Prostate gland (tissue), 2 donors: ENCODE measurements at places on chromosomes 2 and 18. TPM values are rescaled to one million over a fixed set of nuclear protein-coding genes. Genes with fewer than 3 reads are reported as not detected.

DNA sequence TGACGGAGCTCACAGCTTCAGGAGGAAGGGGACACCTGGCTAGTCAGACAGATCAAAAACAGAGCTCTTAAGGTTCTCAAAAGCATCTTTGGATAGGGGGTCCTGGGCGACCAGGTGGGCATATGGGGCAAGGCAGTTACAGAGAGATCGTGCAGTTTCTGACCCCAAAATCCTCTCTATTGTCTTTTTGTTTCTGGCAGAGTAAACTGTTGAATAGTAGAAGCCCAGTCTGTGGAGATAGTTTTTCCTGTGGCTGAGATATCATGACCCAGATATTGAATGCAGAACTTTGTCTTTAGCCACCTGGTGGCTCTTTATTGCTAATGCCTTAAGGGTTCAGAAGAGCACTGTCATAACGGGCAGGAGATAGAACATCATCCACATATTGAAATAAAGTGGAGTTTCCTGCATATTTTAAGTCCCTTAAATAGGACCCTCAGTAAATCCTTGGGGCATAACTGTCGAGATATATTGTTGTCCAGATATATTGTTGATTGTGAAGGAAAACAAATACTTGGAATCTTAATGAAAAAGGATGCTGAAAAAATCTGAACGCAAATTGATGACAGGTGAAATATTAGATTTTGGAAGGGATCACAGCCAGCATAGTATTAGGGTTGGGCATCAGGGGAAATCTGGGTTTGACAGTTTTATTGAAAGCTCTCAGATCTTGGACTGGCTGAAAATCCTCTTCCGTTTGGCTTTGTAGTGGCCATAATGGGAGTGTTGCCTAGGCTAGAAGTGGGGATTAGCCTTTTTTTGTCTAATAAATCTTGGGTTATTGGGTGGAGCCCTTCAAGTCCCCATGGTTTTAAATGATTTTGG is 14.1 kb upstream of the ZDBF2 start:
- H3K27me3 ChIP-seq, result peaks cover 14% of the 10 kb centered on the region
- H3K4me3 ChIP-seq, result no peak overlapping the region
- H3K4me1 ChIP-seq, result no peaks in the 10 kb centered on the region
- no peak for DNase-seq
- no peak overlapping the region for H3K27ac ChIP-seq

DNA sequence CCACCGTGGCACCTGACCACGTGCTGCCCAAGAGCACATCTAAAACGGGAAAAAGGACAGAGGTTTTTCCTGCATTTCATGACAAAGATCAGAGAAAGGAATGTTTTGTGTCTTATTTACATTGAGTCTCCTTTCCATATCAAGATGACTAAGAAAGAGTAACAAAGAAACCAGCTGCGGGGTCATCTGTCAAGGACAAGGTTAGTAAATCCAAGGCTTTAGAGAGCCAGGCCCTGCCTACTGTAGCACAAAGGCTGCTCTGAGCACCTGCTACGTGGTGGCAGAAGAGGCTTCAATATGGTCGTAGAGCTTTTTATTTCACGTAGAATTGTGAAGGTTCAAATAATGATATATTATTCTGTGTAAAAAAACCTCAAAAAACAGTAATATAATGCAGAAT is 51.0 kb downstream of the PRELID3A start:
- no peaks in the 10 kb centered on the region for H3K4me1 ChIP-seq
- no peak for DNase-seq
- no peaks in the 10 kb centered on the region for H3K36me3 ChIP-seq
- H3K27ac ChIP-seq, result no peak overlapping the region
- H3K27me3 ChIP-seq, result no peaks in the 10 kb centered on the region

Gene REG3G
- 52.0 TPM for total RNA-seq

DNA sequence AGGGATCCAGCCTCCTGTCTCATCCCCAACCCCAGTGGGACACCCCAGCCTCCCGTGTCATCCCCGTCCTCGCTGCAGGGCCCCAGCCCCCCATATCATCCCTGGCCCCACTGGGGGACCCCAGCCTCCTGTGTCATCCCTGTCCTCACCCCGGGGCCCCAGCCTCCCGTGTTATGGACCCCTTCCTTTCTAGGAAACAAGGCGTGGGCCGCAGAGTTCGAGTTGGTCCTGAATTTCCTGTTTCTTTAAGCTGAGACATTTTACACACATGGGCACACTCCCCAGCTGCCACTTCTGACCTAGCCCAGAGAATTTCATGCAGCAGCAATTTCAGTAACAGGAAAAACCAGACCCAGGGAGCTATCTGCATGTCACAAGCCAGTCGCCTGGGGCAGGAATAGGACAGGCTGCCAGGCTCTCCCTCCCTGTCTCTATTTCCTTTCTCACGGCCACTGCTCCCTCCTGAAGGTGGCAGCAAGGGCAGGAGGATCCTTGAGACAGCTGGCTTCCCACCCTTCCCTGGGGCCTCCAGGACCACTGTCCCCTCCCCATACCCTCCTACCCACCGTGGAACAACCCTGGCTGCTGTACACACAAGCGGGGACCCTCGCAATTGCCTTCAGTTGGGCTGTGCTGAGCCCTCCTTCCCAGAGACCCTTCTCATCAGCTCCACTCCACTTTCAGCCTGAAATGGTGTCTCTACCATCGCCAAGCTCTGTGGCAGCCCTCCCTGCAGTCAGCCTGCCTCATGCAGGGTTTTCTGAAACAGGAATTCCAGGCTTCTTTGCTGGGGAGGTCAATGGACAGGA is 141.9 kb upstream of the ID2 start:
- H3K27ac ChIP-seq, result peak overlapping the region; percentile 80
- peaks cover 9% of the 10 kb centered on the region for H3K4me1 ChIP-seq
- DNase-seq, result peak; percentile 94
- no peak overlapping the region for H3K4me3 ChIP-seq
- H3K27me3 ChIP-seq, result no peaks in the 10 kb centered on the region

Gene CRYGD
- total RNA-seq, result not detected

Gene FBXO36
- 8.4 TPM for total RNA-seq

DNA sequence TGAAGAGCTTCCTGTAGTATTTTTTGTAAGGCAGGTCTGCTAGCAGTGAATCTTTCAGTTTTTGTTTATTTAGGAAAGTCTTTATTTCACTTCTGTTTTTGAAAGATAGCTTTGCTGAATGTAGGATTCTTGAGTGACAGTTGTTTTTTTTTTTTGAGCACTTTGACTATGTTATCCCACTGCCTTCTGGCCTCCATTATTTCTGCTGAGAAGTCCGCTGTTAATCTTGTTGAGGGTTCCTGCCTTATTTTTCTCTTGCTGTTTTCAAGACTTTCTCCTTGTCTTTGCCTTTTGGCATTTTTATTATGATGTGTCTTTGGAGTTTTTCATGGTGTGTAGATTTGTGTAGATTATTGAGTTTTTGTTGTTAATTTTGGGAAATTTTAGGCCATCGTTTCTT is 21.9 kb downstream of the RBFA start:
- H3K27ac ChIP-seq, result no peak overlapping the region
- no peak for DNase-seq
- H3K4me1 ChIP-seq, result no peaks in the 10 kb centered on the region
- H3K4me3 ChIP-seq, result no peak overlapping the region
- H3K36me3 ChIP-seq, result no peaks in the 10 kb centered on the region

Gene TLX2
- not detected for total RNA-seq

Gene LPIN2
- 19.5 TPM for total RNA-seq

GRCh38 chr2:31233231-31233630 is 721 bp upstream of the EHD3 start:
- H3K36me3 ChIP-seq, result no peaks in the 10 kb centered on the region
- no peak for DNase-seq
- no peak overlapping the region for H3K4me3 ChIP-seq
- H3K27me3 ChIP-seq, result no peaks in the 10 kb centered on the region
- no peak overlapping the region for H3K27ac ChIP-seq
- H3K4me1 ChIP-seq, result peaks cover 2% of the 10 kb centered on the region
